ENCODE measurements at places on chromosomes 1 and 21.

GRCh38 chr21:31917108-31917507 lies 44.3 kb downstream of the HUNK start:
- no peak for DNase-seq

- DNase-seq, result no peak
Observed at GRCh38 chr1:65371544-65371943, 48.9 kb upstream of the LEPR start.

DNA sequence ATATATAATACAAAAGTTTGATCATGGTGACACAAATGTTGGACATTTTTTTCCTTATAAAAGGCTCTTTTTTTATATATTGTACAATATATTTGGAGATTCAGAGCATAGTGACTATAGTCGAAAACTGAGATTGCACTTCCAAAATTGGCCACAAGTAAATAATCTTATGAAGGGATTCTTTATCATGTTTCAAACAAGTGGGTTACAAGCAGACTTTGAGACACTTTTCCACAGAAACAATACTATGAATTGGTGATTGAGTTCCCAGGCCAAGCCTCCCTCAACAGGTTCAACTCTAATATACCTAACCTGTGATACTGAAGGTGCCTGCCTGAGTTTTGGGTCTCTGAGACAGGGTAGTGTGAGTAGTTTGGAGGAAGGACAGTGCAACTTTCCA lies 13.8 kb downstream of the LEPR start:
- no peak for DNase-seq

GRCh38 chr1:168195199-168196135 lies 16.7 kb downstream of the TIPRL start:
- no peak for DNase-seq

DNA sequence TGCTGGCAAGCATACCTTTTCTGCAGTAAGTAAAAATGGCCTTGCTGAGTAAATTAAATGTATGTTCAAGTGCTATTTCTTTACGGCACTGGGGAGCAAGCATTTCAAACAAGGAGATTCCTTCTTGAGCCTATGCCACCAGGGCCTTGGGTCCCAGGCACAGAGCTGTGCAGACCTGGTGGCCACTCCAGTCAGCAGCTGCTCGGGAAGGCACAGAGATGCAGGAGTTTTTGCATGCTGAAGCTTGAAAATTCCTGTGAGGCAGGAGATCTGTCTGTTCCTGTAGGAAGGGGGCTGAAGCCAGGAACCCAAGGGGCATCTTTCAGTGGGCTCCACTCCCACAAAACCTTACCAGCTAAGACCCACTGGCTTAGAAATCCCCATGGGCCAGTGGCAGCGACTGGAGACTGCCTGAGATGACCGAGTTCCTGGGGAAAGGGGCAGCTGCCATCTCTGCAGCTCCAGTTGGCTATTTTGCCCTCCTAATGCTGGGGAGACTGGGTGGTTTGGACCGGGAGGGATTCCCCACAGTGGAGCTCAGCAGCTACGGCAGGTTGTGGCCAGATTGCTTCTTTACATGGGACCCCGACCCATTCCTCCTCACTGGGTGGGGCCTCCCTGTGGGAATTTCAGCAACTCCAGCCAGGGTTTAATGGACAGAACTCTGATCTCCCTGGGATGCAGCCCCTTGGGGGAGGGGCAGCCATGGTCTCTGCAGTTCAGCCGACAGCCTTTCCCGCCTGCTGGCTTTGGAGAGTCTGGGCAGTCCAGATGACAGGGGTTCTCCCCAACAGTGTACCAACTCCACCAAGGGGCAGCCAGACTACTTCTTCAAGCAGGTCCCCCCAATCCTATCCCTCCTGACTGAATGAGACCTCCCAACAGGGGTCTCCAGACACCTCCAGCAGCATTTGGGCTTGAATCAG lies 8.4 kb upstream of the PGBD2 start:
- no peak for DNase-seq

DNA sequence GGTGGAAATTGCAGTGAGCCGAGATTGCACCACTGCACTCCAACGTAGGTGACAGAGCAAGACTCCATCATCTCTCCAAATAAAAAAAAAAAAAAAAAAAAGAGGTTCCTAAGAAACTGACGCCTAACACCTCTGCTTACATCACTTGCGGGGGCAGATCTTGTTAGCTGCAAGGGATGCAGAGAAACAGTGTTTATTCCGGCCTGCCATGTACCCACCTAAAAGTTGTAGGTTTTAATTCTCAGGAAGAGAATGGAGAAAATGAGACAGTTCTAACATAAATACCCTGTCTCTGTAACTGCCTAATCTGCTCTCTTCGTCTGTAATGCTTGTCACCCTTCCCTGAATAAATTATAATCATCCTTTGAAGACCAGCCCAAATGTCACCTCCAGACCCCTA lies 9.0 kb upstream of the SRSF4 start:
- DNase-seq, result no peak

GRCh38 chr1:164470996-164471395 lies 88.0 kb upstream of the PBX1 start:
- DNase-seq, result no peak

DNA sequence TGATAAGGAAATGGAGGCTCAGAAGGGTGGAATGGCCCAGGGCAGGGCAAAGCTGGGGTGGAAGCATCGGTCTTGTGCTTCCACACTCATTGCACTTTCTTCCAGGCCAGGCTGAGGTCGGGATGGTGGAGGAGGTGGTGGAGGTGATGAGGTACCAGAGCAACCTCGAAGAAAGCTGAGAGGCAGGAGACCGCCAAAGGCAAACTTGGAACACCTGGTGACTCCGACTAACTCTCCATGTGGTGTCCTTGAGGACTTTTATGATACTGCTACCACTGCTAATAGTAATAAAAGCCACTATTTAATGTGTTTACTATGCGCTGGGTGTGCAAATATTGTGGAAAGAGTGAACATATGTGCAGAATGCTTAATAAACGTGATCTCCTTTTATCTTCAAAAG lies 16.9 kb upstream of the BTG2 start:
- no peak for DNase-seq

GRCh38 chr21:25925936-25926335 lies 191.2 kb downstream of the GABPA start:
- DNase-seq, result no peak

- no peak for DNase-seq
Observed at GRCh38 chr21:44299085-44299457, 782 bp upstream of the PFKL start.

DNA sequence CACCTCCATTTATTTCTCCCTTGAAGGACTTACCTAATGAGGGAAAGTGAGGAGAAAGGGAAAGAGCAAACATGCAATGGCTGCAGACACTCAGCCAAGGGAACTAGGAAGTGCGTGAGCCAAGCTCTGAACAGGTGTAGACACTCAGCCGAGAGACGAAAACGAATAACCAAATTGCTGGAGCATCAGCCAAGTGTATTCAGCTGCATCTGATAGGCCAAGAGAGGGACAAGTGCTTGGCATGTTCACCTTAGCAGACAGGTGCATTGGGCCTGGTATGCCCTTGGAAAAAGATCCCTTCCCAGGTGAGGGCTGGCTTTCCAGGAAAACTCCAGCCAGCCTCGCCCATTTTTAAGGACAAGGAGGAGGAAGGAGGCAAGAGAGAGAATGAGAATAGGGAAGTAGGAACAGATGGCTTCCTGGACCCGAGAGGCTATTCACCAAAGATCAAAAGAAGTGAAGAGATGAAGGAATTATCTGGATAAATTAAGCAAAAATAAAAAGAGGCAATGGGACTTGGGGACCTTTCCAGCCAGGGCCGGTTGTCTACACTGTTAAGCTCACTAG lies 184.7 kb downstream of the TOMM20 start:
- no peak for DNase-seq

DNA sequence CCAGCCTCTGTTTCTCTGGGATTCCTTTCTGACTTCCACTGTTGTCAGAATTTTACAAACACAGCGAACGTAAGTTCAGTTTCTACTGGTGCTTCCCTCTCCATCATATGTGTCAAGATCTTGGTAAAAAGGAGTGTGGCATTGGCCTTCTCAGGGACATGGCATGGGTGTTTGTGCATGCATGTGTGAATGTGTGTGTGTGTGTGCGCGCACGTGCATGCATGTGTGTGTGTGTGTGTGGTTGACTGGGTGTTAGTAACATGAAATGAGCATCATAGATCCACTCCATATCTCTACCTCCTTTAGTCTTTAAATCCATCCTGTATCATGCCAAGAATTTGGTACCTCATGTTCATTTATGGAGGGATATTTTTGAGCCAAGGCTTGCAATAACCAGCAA lies 411.3 kb downstream of the NPHP4 start:
- no peak for DNase-seq

DNA sequence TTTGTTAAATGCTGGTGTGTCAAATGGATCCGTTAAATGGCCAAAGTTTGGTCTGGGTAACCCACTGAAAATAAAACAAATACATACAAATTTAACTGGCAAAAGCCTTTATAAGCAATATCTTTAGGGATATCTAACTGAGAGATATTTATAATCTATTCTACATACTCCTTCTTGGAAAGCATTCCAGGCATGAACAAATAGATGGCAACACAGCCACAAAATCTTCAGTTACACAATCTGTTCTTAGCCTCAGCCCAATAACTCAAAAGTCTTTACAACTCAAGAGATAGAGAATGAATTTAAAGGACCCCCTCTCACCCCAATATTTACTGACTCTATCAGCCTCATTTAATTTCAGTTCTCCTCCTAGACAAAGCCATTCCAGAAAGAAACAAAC lies 58.7 kb downstream of the NRDC start:
- DNase-seq, result no peak

Data from tibial nerve (tissue), 4 donors.